Suppressor macrophage treated with lipopolysaccharide for 1 hour (primary cell): ENCODE measurements at places on chromosomes 3 and 15.

DNA sequence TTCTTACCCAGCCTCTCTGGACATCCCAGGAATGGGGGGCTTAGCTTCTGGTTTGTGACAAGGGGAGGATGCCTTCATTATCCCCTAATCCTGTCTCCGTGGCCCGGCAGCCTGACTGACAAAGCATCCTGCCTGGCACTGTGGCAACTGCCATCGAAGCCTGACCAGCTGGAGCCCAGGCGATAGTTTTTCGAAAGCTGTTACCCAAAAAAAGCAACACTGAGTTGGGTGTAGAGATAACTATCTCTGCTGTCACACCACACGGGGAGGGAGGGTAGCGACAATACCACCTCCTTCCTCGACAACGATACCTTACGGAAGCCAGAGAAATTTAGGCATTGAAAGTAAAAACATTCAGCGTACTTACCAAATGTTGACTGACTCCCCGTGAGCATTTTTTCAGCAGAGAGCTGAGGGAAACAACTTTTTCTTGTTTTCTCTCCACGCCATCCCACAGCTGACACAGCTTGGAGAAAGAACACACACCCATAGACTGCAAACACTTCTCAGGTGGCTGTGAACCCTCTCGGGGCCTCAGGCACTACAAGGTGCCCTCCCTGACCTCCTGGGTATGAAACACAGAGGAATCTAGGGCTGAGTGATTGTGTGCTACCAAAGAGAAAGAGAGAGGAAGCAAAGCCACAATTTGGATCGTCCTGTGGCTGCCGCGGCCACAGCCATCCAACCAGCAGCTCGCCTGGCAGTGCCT, 361.9 kb upstream of the ICE2 start:
- no peak for DNase-seq

DNA sequence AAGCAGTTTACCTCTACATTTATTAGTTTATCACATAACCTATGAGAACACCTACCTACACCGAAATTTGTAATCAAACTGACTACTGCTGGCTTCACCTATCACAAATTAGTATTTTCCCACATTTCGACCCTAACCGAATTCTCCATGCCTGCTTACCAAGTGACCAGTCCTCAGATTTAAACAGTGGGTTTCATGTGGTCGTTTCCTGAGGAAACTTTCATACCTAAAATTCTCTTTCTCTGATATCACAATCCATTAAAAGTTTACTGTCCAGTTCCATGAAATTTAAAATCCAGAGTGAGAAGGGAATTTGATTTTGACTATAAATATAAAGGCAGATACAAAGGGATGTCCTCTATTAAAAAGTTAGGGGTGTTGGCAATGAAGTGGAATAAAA, 1.9 kb downstream of the PLOD2 start:
- DNase-seq: no peak

- DNase-seq: peak; percentile 88
These were observed 54.9 kb downstream of the STARD5 start for GRCh38 chr15:81268881-81269601.

DNA sequence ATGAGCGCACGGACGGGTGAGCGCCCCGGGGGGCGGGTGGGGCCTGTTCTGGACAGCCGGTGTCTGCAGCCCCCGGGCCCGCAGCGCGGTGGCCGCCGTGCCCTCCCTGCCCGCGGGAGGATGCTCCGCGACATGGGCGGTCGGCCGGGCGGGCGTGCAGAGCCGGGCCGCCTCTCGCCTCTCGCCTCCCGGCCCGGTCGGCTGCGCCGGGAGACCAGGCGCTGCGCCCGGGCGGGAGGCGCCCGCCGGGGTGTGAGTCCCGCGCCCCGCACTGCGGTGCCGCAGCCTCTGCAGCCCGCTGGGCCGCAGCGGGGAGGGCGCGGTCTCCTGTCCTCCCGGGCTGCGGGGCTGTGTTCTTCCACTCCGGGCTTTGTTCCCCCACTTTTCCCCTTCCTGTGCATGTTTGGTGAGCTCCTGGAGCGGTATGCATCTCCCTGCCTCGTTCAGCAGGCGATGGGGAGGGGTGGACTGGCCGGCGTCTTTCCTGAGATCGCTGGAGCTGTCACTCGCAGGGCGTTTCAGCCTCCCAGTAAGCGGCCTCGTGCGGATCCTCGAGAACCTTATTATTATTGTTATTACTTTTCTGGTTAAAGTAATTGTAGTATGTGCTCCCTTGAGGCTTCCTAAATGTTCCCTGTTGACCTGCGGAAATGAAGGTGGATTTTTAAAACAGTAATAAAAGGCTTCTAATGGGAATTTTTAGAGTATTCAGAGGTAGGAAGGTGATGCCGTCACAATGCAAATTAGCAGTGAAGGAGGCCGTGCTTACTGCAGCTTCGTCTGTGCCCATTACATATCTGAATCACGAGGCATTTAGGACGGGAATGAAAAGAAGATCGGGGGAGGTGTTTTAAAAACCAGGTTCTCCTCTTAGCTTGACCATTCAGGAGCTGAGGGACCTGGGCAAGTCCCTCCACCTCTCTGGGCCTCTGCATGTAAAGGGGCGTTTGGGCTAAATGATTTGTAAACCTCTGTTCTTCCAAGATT, 593 bp downstream of the TMOD2 start:
- peak; percentile 35 for DNase-seq

DNA sequence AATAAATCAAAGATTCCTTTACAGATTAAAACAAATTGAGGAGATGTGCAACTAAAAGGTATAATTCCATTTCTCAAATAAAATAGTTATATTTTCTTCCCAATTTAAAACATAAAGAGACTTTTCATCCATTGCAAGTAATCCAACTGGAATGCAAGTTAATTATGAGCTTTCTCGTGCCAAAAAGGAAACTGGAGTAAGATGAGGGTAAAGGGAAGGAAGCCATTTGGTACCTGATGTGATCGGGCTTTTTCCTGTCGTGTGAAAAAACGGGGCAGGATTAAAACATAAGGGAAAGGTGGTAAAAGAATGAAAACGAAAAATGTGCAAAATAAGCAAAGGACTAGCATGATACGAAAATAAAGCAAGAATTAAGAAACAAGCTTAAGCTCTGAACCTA, 41.8 kb upstream of the XXYLT1 start:
- no peak for DNase-seq

DNA sequence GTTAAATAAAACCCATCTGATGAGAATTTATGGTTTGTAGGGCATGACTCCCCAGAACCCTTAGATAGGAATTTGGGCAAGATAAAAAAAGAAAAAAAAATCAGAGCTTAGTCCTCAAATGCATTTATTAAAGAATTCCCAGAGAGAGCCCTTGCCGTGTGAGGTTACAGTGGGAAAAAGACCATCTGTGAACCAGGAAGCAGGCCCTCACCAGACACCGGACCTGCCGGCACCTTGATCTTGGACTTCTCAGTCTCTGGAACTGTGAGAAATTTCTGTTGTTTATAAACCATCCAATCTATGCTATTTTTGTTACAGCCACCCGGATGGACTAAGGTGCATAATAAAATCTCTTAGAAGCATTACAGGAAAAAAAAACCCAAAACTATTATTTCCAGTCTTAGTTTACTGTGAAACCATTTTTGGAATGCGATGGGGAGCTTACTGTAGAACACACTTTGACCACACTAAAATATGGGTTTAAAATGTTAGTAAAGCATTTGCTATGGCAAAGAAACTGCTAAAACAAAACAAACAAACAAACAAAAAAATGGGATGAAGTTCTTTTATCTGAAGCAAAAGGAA, 72.2 kb downstream of the LEKR1 start:
- no peak for DNase-seq

DNA sequence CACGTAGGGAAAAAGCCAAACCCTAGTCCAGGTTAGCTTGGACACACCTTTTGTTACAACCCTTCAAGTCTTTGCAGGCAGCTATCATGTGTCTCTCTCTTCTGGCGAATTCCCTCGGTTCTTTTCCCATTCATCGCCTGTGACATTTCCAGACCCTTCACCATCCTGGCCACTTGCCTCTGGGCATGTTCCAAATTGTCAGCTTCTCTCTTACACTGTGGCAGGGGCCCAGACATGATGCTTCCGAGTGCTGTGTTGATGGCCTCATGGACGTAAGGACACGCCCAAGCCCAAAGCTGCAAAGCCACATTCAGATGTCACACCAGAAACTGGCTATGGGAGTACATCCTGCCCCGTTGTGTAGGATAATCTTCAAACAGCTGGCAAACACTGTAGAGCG, 58.5 kb downstream of the ISG20 start:
- no peak for DNase-seq

GRCh38 chr15:76401285-76401684, 64.7 kb downstream of the ISL2 start:
- no peak for DNase-seq

- DNase-seq: peak; percentile 95
These were observed at the start of gene DHX30 for GRCh38 chr3:47802734-47803479. Gene DHX30, plus strand, starts transcription at chr3:47803138. Its CDS starts 7,546 bp downstream, at chr3:47810684.

- peak; percentile 77 for DNase-seq
These were observed 39.8 kb downstream of the CCDC12 start for GRCh38 chr3:46936733-46937250.

DNA sequence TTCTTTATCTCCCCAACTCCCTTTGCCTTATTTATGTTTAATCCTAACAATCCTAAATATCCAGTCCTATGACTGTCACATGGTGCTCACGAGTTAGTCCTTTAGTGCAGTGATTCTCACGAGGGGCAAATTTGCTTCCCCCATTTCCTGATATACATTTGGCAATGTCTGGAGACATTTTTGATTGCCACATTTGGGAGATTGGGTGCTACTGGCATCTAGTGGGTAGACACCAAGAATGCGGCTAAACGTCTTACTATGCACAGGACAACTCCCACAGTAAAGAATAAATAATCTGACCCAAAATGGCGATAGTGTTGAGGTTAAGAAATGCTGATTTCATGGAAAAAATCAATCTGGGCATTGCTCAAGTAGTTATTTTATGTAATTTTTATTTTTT, 466.5 kb downstream of the ROBO2 start:
- DNase-seq: no peak

- DNase-seq: no peak
These were observed 46.7 kb upstream of the CCDC80 start for GRCh38 chr3:112687616-112688015.

- DNase-seq: no peak
These were observed 194.0 kb downstream of the TNIK start for GRCh38 chr3:171266034-171266739.

DNA sequence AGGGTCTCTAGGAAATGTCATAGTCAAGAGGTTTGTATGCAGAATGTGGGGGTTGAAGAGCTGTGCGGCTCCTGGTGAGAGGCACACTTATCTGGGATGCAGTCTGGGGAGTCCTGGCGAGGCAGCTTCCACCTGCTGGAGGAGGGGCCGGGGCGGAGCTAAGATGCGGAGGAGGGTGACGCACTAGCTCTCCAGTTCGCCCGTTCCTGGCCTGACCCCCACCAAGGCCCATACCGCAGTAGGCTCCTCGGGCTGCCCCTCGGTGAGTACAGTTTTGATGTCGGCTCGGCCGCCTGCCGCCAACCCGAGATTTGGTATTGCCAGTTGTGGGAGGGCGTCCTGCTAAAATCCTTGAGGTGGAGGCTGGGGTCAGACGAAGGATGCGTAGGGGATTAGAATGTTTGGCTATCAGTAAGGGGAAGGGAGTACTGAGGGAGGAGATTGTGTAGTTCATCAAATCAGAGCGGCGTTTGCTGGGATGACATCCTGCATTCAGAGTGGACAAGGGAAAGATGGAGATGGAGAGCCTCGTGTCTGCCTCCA, at the start of gene SCG5:
Gene SCG5, plus strand, starts transcription at position 194 of the 543 bp plus-strand sequence. CDS start 1,883 bp downstream, outside the sequence.
- no peak for DNase-seq

GRCh38 chr3:42807929-42808328, 1.3 kb upstream of the ACKR2 start:
- DNase-seq: no peak

DNA sequence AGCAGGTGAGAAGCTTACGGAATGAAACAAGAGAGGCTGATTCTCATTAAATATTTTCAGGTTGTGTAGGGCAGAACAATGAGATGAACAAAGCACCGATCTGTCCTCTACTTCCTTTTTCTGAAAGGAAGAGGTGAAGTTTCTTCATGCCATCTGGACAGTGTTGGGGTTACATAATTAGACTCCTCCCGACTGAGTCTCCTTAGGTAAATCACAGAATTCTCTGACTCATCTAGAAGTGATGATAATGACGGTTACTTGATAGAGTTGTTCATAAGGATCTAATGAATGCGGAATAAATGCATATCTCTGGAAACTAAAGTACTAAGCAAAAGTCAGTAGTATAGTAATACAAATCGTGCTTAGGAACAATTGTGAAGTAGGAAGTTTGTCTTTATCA, 21.2 kb downstream of the CRTC3 start:
- DNase-seq: peak; percentile 44

DNA sequence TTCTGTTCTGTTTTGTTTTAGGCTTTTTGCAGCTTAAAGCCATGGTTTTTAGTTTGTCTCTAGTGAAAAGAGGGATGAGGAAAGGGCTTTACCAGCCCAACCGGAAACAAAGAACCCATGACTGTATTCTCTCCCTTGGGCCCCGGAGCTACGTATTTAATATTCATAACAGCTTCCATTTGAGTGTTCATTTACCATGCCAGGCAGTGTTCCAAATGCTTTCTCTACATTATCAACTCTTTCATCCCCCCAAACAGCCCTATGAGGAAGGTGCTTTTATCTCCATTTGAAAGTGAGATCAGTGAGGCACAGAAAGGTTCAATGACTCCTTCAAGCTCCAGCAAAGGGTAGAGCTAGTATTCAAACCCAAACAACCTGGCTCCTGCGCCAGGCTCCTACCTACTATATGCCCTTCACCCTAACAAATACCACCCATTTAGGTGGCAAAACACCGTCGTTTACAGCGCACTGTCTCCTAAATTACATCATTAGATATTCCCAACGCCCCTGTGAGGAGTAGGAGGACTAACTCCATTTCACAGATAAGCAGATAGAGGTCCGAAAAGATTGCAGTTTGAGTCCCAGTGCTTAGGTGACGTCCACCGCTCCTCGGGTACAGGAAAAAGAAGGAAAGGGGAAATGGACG, 27.9 kb downstream of the GTPBP8 start:
- no peak for DNase-seq

- no peak for DNase-seq
These were observed 135.1 kb downstream of the CTNNB1 start for GRCh38 chr3:41334426-41334825.

- DNase-seq: no peak
These were observed 52.5 kb upstream of the ZCWPW2 start for GRCh38 chr3:28295898-28296490.

- peak; percentile 1 for DNase-seq
These were observed 138.4 kb downstream of the MEIS2 start for GRCh38 chr15:36961956-36962355.

DNA sequence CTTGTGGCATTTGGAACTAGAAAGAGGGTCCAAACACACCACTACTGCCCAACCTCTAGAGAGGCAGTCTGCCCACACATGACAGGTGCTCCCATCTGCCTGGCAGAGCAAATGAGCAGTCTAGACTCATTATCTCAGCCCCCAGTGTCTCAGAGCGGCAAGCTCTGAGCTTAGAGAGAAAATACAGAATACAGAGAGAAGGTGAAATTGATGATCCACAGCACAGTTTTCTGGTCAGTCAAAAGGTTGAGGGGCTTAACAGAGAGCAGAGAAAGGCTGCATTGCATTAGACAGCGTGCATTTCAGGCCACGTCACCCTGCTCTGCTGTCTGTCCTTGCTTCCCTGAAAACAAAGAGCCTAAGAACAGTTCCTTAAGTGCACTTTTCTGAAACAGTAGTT, 135.1 kb downstream of the KCNMB2 start:
- no peak for DNase-seq

GRCh38 chr15:68124700-68125099, 70.6 kb downstream of the PIAS1 start:
- DNase-seq: no peak

- no peak for DNase-seq
These were observed 60.5 kb upstream of the TBC1D5 start for GRCh38 chr3:17802950-17803349.
